ENCODE measurements at places on chromosomes 16 and 17.
A peak's percentile ranks its signal among the peaks of the same experiment; 100 is the strongest.

DNA sequence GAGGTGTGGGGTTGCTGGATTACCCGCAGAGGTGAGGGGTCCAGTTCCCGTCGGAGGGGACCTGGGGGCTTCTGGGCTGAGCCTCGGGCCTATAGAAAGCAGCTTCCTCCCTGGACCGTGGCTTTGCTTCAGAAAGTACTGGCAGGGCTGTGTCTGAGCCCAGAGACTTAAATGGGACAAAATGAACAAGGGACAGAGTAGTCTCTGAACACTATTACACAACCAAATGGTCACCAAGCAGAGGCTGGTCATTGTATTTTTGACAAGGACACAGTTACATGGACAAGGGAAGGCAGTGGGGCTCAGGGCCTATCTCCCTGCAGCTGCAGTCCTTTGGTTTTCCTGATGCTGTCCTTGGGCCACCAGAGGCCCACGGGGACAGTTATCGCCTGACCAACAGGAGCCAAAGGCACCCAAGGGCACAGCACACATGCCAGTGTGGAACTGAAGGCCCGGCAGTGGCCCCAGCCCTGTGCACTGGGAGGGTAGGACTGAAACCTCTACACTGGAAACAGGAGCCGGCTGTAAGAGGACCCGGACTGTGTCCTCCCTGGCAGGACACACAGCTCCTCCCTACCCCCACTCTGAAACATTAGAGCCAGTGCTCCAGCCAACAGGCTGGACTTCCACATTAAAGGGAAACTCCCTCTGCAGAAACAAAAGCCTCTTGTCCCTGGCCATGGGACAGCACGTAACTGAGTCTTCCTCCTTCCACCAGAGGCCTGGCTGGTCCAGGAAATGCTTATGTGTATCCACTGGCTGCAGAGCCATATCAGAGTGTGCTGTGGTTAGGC lies 26.0 kb upstream of the ERN1 start:
- DNase-seq: no peak

DNA sequence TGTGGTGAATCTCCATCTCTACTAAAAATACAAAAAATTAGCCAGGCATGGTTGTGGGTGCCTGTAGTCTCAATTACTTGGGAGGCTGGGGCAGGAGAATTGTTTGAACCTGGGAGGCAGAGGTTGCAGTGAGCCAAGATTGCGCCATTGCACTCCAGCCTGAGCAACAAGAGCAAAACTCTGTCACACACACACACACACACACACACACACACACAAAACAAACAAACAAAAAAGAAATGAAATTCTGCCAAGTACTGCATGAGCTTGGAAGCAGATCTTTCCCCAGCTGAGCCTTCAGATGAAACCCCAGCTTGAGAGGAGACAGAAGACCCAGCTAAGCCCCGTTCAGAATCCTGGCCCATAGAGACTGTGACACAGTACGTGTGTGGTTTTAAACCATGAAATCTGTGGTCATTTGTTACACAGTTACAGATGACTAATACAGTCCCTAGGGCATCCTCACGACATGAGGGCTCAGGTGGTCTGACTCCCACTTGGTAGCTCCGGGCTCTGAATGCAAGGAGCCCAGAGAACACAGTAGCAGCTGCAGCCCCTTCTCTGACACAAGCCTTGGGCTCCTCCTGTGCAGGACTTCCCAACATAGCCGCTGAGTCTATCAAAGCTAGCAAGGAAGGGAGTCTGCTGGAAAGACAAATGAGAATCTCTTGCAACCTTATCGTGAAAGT lies 132.8 kb downstream of the SEC14L1 start:
- no peak for DNase-seq

GRCh38 chr17:10623737-10624338 lies 33.3 kb downstream of the MYH3 start:
- DNase-seq: no peak

DNA sequence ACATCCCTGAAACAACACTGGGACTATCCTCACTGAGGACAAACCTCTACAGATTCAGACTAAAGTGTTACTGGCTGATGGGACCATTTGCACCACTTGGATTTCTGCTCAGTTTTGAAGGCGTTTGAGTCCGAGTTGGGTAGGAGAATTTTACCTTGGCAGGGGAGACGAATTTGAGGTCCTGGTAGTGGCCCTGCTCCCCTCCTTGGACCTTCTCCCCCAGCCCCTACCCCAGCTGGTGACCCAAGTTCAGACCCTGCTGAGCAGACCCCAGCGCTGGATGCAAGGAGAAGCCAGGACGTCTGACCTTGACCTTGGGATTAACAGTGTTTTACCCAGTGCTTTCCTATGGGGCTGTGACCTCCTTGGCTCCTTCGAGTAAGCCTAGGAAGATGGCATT lies 13.6 kb downstream of the CACNG5 start:
- DNase-seq: no peak

DNA sequence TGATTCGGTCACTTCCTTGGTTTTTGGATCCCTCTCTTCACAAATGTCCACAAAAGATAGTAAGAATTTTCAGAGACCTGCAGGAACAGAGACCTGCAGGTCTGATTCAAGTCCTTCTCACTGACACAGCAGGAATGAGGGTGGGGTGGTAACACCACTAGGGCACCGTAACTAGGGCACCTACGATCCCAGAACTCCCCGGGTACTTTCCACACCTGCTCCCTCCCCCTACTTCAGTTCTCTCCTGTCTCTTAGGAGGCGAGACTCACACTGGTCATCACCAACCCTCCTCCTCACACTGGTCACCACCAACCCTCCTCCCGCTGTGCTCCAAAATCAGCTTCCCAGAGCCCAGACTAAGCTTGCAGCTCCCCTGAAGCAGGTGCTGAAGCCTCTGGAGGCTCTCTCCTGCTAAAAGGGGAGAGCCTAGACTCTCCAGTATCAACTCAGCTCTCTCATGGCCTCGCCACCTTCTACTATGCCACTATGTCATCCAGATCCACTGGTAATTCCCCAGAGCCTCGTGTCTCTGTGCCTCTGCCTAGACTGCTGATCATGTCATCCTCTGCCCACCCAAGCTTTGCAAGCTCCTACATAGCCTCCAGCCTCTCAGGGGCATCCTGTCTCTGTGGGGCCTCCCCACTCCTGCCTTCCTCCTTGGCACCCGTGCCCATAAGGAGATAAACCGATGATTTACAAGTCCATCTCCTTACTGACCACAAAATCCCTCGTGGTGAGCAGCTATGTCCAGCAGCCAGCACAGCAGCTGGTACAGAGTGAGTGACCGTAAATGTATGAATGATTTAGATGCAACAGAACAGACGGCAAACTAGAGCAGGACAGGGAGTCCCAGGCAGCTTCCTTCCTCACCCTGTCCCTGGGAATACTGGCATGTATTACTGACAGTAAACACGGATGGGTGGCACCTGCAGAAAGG lies 63.4 kb upstream of the GSG1L start:
- no peak for DNase-seq

GRCh38 chr16:56191156-56191815 lies at the start of gene GNAO1:
GNAO1 (plus strand) TSS chr16:56191489; CDS start chr16:56192236, 747 bp downstream.
- peak; percentile 2 for DNase-seq

Measured in A172 (cell line).